B cell (primary cell): ENCODE measurements at places on chromosomes 12 and 14. TPM values are rescaled to one million over a fixed set of nuclear protein-coding genes. Genes with fewer than 3 reads are reported as not detected.
A peak's percentile ranks its signal among the peaks of the same experiment; 100 is the strongest.

- no peak overlapping the region for H3K27ac ChIP-seq
- no peak overlapping the region for H3K4me3 ChIP-seq
- H3K27me3 ChIP-seq, result no peaks in the 10 kb centered on the region
- H3K36me3 ChIP-seq, result peaks cover 78% of the 10 kb centered on the region
Measured at GRCh38 chr14:102208741-102209140, 69.0 kb downstream of the WDR20 start.

The TMEM63C gene
- total RNA-seq, result 3.2 and 4.2 TPM in 2 replicates

GRCh38 chr12:84243686-84244085 is 668.9 kb downstream of the SLC6A15 start:
- no peak overlapping the region for H3K27ac ChIP-seq
- no peaks in the 10 kb centered on the region for H3K36me3 ChIP-seq
- H3K4me1 ChIP-seq, result no peaks in the 10 kb centered on the region
- H3K27me3 ChIP-seq, result no peaks in the 10 kb centered on the region
- H3K4me3 ChIP-seq, result no peak overlapping the region

The BICDL1 gene
- 41.5 and 43.6 TPM in 2 replicates for total RNA-seq

DNA sequence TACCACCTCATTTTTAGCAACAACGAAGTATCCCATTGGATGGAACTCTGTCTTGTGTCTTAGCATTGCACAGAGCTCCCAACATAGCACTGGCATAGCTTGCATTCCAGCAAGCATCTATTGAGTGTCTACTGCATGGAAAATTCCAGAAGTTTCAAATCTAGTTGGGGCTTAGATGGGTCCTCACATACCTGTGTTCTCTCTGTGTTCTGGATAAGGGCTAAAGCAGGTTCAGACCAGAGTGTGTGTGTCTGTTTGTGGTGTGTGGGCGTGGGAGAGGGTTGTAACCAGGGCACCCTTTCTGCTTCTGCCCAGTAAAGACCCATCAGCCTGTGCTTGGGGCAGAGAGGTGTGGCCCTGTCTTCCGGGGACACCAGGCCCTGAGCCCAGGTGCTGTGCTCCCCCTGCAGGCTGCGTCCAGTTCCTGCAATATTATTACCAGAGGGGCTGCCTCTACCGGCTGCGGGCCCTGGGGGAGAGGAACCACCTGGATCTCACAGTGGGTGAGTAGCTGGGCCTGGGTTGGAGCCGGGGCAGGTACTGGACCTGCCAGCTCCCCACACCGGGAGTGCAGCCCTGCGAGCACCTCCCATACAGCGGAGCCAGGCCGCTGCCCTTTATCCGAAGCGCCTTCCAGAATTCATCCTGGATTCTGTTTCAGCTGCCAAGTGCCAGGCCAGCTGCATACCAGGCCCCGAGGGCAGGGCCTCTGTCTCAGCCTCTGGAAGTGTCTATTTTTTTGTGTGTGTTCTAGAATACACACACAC is 20.3 kb downstream of the RHOF start:
- no peak overlapping the region for H3K4me3 ChIP-seq
- H3K27ac ChIP-seq, result no peak overlapping the region
- peaks cover 15% of the 10 kb centered on the region for H3K4me1 ChIP-seq
- peaks cover 6% of the 10 kb centered on the region for H3K36me3 ChIP-seq
- DNase-seq, result peak; percentile 87

The FAIM2 gene
- total RNA-seq, result not detected in 2 replicates

DNA sequence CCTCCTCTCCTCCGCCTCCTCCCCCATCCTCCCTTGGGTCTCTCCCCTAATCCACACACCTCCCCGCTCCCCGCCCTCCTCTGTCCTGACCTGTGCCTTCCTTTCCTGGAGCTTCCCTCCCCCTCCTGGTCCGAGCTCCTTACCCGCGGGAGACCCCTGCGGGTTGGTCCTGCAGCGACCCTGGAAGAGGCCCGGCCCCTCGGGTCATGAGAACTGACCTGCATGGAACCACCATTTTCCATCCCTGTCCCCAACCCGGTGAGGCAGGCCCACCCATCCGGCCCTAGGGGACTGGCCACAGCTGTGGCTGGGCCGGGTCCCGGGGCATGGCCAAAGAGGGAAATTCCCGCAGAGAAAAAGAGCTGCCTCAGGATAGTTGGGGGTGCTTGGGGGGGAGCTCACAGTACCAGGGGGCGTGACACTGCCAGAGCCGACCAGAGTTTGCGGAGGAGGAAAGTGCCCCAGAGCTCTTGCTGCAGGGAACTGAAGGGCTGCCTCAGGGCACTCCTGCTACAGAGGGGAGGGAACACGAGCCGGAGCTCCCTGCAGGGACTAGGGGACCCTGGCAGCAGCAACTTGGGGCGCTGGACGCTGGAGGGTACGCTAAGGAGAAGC is 613 bp downstream of the ARHGEF40 start:
- no peaks in the 10 kb centered on the region for H3K36me3 ChIP-seq
- H3K27me3 ChIP-seq, result peaks cover 50% of the 10 kb centered on the region
- H3K4me1 ChIP-seq, result peaks cover 34% of the 10 kb centered on the region
- no peak overlapping the region for H3K27ac ChIP-seq
